ENCODE measurements at places on chromosomes 4 and X.

GRCh38 chrX:139828033-139828432, 104.8 kb downstream of the ATP11C start:
- DNase-seq: no peak

- DNase-seq: no peak
Measured at GRCh38 chr4:48262926-48263325, 6.7 kb downstream of the TEC start.

- DNase-seq: no peak
Measured at GRCh38 chr4:105594099-105595010, 41.9 kb downstream of the ARHGEF38 start.

DNA sequence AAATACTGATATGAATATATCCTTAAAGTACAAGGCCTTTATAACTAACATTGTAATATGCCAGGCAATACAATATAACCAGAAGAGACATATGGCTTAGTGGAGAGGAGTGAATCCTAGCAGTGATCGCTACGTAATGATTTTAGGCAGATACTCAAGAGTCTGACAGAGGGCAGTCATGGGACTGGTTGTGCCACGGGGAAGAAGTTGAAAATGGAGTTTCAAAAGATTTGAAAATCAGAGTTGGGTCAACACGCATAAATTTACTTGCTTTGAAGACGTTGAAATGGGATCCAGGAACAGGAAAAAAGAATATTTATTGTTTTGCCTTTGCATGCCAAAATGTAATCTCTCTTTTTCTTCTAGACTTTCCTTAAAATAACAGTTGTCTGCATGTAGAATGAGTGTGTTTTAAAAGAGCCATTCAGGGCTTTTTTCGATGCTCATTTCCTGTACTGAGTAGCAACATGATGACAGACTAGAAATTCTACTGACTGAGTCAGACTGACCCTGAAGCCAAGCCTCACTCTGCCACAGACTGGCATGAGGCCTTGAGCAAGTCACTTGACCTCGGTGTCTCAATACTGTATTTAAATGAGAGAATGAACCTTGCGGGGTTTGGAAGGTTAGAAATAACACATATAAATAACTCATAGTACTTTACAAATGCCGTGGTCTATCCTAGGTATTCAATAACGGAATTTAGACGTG, 8.1 kb upstream of the SMS start:
- DNase-seq: no peak

GRCh38 chr4:5969777-5970176, 48.5 kb downstream of the C4orf50 start:
- no peak for DNase-seq

DNA sequence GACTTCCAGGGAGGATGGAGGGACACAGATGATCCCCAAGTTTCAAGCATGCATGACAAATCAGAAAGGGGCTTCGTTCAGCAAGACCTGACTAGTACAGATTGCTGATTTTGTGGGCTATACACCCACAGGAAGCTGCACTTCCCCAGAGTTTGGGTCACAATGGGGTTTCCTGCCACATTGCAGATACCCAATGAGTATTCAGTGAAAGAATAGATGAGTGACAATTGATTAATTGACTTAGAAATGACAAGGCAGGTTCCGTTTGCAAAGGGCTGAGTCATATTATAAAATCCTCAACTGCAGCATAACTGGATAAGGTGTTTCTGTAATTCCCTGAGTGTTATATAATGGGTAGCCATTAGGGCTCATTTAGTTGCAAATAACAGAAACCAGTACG, 146.6 kb upstream of the TBL1X start:
- DNase-seq: no peak

DNA sequence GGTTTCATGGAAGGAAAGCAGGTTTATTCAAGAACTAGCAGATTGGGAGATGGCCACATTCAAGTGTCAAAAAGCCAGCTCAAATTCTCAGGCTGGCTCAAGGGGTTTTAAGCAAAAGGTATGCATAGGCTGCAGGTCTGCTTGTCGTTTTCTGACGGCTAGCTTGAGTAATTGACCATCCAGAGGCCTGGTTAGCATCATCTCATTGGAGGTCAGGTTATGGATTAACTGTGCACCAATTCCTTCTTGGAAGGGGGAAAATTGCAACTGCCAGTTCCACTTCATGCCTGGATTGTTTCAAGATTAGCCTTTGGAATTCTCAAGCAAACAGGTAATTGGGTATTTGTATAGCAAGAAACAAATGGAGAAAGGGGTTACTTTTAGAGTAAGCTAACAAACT, 62.1 kb downstream of the FUNDC1 start:
- no peak for DNase-seq

Measured in activated CD8-positive, alpha-beta memory T cell treated with anti-CD3 and anti-CD28 coated beads for 24 hours (primary cell).